ENCODE measurements at places on chromosomes 11 and 22. TPM values are rescaled to one million over a fixed set of nuclear protein-coding genes. Genes with fewer than 3 reads are reported as not detected.
A peak's percentile ranks its signal among the peaks of the same experiment; 100 is the strongest.

DNA sequence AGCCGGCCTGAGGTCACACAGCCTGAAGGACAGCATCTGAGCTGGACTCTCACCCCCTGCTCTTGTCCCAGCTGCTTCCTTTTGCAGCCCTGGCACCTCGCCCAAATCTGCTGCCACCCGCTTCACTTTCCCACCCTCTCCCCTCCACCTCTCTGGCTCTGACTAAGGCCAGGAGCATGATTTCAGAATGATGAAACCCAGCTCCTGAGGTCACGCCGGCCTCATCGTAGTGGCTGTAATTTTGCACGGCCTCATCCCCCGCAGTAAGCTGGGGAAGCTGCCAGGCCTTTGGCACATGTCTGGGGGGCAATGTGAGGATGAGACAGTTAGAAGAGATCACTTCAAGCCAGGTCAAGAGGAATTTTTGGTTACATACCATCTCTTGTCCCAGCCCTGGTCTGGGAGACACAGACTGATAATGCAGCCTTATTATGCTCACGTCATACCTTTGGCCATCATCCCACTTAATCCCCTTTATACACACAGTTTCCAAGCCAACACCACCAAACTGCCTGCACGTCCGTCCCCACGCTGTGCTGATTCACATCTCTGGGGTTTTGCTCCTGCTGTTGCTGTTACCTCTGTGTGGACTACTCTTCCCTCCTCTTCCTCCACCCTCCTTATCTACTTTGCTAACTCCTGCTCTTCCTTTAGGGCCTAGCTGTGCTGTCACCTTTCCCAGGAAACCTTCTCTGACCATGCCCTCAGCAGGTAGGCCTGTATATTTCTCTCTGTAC lies 58.1 kb downstream of the CHRDL2 start:
- peak overlapping the region; percentile 73 for H3K27ac ChIP-seq
- DNase-seq, result peak; percentile 96

- no peak overlapping the region for H3K4me3 ChIP-seq
- peaks cover 27% of the 10 kb centered on the region for H3K4me1 ChIP-seq
- H3K27ac ChIP-seq, result peak overlapping the region; percentile 51
- H3K27me3 ChIP-seq, result no peaks in the 10 kb centered on the region
Observed at GRCh38 chr11:114243461-114244372, 52.5 kb upstream of the NNMT start.

DNA sequence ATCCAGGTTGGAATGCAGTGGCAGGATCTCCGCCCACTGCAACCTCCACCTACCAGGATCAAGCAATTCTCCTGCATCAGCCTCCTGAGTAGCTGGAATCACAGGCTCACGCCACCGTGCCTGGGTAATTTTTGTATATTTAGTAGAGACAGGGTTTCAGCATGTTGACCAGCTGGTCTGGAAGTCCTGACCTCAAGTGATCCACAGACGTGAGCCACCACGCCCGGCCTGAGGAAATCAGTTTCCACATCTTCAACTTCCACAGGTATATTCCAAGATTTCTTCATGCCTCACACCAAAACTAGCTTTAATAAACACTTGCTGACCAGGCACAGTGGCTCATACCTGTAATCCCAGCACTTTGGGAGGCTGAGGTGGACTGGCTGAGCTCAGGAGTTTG lies 7.6 kb downstream of the HARBI1 start:
- DNase-seq, result no peak
- H3K27me3 ChIP-seq, result no peaks in the 10 kb centered on the region
- peaks cover 7% of the 10 kb centered on the region for H3K36me3 ChIP-seq
- H3K4me1 ChIP-seq, result no peaks in the 10 kb centered on the region

DNA sequence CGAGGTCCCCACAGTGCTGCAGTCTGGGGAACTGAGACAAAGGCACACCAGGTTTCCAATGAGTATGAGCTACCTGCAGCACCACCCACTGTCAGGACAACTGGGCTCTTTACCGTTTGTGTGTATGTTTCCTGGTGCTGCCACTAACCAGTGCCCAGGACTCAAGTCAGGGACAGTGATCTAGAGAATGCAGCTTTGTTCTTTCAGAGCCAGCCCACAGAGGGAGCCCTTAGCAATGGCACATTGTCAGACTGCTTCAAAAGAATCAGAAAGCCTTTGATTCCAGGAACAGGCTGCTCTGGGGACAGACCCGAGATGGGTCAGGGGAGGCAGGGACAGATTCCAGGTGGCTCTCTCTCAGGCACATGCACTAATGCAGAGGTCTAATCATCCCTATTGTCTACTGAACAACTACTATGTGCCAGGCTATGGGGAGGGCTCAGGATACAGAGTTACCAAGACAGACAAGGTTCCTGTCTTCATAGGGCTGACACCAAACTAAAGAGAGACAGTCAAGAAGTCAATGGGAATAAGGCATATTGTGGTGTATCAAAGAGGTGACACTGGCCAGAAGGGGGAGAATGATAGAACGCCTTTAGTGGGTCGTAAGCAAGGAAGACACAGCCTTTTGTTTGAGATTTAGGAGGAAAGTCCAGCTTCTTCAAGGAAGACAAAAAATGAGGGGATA lies 103.7 kb downstream of the VPREB1 start:
- H3K4me3 ChIP-seq, result no peak overlapping the region
- no peak overlapping the region for H3K27ac ChIP-seq
- no peaks in the 10 kb centered on the region for H3K36me3 ChIP-seq
- peaks cover 76% of the 10 kb centered on the region for H3K27me3 ChIP-seq

- no peak for DNase-seq
- no peak overlapping the region for H3K27ac ChIP-seq
- H3K4me3 ChIP-seq, result no peak overlapping the region
- peaks cover 10% of the 10 kb centered on the region for H3K36me3 ChIP-seq
- no peaks in the 10 kb centered on the region for H3K27me3 ChIP-seq
Observed at GRCh38 chr22:17612057-17612456, 16.5 kb downstream of the ATP6V1E1 start.

DNA sequence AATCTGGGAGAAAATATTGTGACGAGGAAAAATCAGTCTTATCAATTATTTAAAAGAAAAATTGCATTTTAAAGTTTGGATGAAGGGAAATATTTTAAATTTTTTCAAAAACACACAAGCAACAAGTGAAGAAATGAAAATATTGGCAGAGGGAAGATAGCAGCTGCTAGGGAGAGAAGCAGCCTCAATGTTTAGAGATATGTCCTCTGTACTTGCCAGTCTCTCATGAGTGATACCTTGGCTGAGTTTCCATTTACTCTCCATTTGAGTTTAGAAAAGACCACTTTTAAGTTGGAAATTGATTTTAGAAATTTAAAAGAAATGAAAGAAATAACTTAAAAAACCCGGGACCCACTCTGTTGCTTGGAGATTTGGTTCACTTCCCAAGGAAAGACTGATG lies 88.6 kb upstream of the DBX1 start:
- no peak for DNase-seq
- H3K27ac ChIP-seq, result no peak overlapping the region
- peaks cover 91% of the 10 kb centered on the region for H3K27me3 ChIP-seq
- H3K4me1 ChIP-seq, result no peaks in the 10 kb centered on the region
- no peak overlapping the region for H3K4me3 ChIP-seq
- H3K36me3 ChIP-seq, result no peaks in the 10 kb centered on the region

DNA sequence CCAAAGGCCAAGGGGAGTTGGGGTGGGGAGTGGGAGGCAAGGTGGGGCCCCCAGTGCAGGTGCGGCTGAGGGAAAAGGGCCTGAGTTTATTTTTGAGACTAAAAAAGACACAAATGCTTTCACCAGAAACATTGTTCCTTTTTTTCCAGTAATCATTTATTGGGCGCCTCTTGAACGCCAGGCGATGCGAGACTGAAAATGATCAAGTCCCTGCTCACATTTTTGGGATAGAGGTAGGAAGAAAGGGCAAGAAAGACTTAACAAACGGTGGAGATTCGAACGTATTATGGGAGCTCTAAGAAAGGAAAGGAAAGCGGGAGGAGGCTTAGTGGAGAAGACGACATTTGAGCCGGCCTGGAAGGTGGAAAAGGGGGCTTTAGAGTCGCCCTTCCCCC lies 796 bp upstream of the SF3B2 start:
- peaks cover 5% of the 10 kb centered on the region for H3K4me1 ChIP-seq
- H3K27ac ChIP-seq, result peak overlapping the region; percentile 91
- peaks cover 31% of the 10 kb centered on the region for H3K36me3 ChIP-seq
- peak overlapping the region; percentile 97 for H3K4me3 ChIP-seq
- DNase-seq, result no peak

DNA sequence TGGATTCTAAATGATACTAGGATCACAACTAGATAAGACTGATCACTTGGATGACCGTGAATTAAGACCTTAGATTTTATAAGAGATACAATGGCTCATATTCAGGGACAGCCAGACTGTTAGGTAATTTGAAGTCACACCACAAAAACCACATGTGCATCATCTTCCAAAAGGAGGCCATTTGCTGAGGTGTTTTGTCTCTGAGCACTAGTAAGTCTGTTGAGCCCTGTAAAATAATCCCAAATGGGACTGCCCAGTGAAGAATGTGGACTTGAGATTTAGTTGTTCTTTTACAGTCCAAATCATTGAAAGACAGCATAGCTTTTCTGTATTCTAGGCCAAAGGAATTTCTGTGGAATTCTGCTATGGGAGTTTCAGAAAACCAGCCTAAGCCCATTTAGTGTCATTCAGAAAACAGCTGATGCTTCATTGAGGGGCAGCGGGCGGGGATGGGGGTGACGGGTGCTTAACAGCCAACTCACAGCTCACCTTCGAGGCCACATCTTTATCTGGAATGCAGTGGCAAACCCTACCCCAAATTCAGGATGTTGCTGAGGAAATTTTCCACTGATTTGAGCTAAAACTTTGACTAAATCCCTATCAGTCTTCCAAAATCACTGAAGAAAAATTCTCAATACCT lies 80.1 kb upstream of the BIRC3 start:
- H3K27me3 ChIP-seq, result no peaks in the 10 kb centered on the region
- H3K27ac ChIP-seq, result peak overlapping the region; percentile 39
- H3K4me1 ChIP-seq, result peaks cover 12% of the 10 kb centered on the region
- DNase-seq, result no peak
- peaks cover 53% of the 10 kb centered on the region for H3K36me3 ChIP-seq
- no peak overlapping the region for H3K4me3 ChIP-seq

DNA sequence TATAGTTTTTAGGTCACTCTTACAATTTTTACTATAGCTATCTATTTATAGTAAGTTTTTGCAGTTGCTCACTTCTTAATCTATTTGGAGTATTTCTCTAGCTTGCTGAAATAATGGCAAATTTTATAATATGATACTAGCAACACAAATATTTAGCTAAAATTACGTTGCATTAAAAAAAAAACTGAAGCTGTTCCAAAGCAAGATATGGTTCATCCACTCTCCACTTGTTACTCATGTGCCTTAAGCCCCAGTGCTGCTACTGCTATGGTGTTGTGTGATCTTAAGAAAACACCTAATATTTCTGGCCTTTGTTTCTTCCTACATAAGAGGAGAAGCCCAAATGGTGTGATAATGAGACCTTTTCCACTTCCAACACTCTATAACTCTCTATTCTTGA lies 479 bp downstream of the MMP3 start:
- no peak overlapping the region for H3K4me3 ChIP-seq
- peaks cover 24% of the 10 kb centered on the region for H3K4me1 ChIP-seq
- no peaks in the 10 kb centered on the region for H3K36me3 ChIP-seq
- DNase-seq, result no peak

- H3K36me3 ChIP-seq, result no peaks in the 10 kb centered on the region
- no peaks in the 10 kb centered on the region for H3K4me1 ChIP-seq
- DNase-seq, result no peak
- H3K4me3 ChIP-seq, result no peak overlapping the region
- no peak overlapping the region for H3K27ac ChIP-seq
Observed at GRCh38 chr11:92159931-92160330, 64.7 kb upstream of the FAT3 start.

DNA sequence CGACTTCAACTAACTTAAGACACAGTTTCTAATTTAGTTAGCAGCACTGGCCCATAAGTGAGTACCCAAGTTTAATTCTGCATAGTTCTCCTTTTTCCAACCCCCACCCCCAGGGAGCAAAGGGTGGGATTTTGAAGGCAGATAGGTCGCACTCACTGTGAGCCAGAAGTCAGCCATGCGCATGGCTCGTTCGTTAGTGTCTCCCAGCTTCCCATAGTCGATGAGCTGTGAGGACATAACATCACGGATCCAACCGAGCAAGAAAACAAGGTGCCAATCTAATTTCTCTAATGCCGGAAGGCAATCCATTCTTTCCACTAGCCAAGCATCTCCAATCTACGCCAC lies 577 bp downstream of the MRPL17 start:
- peaks cover 12% of the 10 kb centered on the region for H3K4me1 ChIP-seq
- H3K36me3 ChIP-seq, result peaks cover 30% of the 10 kb centered on the region
- no peak for DNase-seq
- no peaks in the 10 kb centered on the region for H3K27me3 ChIP-seq
- H3K27ac ChIP-seq, result peak overlapping the region; percentile 95

The HBG2 gene
- total RNA-seq, result not detected

The MCAM gene
- 3.5 TPM for total RNA-seq

The SLC6A5 gene
- total RNA-seq, result not detected

Measured in MCF 10A (cell line).